ENCODE measurements at places on chromosomes 6 and 20.

GRCh38 chr6:34132486-34133185 lies 13.3 kb downstream of the GRM4 start:
- no peak for DNase-seq

DNA sequence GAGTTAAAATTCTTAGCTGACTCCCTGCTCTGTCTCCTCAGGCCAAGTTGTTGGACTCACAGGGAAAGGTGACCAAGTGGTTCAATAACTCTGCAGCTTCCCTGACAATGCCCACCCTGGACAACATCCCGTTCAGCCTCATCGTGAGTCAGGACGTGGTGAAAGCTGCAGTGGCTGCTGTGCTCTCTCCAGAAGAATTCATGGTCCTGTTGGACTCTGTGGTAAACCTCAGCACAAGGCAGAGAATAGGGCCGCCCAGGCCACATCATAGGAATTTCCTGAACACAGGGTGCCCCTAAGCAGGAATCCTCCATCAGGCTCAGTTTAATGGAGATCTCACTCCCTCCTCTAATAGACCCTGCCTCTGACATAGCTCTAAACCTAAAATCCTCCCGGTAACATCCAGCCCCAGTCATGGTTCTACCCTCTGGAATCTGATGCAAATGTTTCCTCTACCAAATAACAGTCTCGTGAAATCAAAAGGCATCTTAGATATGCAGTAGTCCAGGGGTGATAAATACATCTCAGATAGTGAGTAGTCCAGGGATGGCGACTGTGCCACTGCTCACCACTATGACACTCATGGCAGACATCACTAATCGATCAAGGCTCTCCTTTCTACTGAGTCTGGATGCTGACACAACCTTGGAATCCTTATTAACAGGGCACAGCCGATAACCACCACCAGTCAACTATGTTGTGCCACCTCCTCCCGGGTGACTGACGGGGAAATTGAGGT lies 18.3 kb downstream of the BPIFB1 start:
- DNase-seq, result no peak

DNA sequence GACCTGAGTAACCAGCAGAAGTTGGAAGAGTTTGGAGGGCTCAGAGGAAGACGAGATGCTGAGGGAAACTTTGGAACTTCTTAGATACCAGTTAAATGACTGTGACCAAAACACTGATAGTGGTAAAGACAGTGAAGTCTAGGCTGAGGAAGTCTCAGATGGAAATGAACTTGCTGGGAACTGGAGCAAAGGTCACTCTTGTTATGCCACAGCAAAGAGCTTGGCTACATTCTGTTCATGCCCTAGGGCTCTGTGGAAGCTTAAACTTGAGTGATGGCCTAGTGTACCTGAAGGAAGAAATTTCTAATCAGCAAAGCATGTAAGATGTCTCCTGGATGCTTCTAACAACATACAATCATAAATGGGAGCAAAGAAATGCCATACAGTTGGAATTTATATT lies 24.7 kb downstream of the WDR27 start:
- DNase-seq, result no peak

GRCh38 chr20:22974354-22974753 lies 60.8 kb upstream of the SSTR4 start:
- no peak for DNase-seq

DNA sequence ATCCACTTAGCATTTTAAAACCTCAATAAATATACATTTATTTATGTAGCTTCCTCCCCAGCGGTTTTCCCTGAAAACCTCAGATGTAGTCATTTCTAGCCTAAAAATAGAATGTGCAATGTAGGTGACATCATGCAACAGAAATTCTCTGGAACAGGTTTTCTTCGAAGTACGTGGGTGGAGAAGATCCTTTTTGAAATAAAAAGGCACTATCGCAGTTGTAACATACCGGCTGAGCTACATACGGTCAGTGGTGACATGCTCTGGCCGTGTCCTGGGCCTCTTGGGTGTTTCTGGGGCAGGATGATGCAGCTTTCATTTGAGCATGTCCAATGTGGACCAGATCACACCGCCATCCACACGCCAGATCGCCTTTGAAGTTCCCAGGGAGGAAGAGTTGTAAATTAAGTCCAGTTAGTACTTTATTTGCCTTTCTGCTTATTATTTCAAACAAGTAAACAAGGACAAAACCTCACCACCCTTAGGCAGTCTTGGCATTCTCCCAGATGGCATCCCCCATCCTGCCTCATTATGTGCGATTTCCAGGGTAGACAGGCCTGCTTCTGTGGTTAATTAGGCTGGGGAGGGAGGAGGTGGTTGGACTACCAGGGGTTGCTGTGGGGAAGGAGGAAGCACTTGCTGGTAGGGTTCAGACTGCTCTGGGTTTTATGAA lies 109.5 kb upstream of the CLDN20 start:
- DNase-seq, result no peak

- no peak for DNase-seq
These were observed 52.7 kb downstream of the CDH22 start for GRCh38 chr20:46255440-46256104.

GRCh38 chr6:121436274-121436857 lies 920 bp downstream of the GJA1 start:
- DNase-seq, result no peak

- no peak for DNase-seq
These were observed 70.4 kb upstream of the CDYL start for GRCh38 chr6:4705809-4706208.

DNA sequence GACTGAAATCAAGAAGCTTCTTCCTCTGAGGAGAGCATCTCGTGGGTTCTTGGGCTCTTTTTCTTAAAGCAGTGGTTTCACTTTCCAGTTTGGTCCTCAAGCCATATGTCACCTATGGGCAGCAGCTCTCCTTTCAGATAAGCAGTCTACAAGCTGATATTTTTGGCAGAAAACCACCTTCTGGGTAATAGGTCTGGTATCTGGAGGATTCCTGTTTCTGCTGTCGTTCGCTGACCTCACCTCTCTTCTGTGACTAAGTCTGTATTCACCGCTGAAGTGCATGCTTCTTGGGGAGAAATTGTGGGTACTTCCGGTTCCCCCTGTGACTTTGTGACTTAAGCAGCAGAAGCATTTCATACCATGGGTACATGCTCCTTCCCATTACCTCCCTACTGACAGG lies 193.6 kb downstream of the EDN1 start:
- no peak for DNase-seq

GRCh38 chr20:61645732-61646131 lies 393.7 kb downstream of the CDH4 start:
- no peak for DNase-seq

- no peak for DNase-seq
These were observed 1.4 kb upstream of the EPM2A start for GRCh38 chr6:145736661-145737144.

DNA sequence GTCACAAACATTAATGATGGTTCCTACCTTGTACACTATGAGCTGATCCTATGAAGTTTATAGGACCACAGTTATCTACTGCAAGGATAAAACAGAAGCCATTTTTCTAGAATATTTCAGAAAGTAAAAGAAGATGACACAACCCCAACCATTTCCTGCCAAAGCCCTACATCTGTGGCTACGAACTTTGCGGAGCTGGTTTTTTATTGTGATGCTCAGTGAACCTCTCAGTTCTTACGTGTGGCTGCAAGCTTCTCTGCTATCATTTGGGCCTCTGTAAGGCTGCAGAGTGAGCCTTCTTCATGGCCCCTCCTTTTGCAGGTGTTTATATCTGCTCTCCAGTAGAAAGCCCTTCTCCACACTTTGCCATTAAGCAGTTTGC lies 17.8 kb upstream of the TAGAP start:
- no peak for DNase-seq

DNA sequence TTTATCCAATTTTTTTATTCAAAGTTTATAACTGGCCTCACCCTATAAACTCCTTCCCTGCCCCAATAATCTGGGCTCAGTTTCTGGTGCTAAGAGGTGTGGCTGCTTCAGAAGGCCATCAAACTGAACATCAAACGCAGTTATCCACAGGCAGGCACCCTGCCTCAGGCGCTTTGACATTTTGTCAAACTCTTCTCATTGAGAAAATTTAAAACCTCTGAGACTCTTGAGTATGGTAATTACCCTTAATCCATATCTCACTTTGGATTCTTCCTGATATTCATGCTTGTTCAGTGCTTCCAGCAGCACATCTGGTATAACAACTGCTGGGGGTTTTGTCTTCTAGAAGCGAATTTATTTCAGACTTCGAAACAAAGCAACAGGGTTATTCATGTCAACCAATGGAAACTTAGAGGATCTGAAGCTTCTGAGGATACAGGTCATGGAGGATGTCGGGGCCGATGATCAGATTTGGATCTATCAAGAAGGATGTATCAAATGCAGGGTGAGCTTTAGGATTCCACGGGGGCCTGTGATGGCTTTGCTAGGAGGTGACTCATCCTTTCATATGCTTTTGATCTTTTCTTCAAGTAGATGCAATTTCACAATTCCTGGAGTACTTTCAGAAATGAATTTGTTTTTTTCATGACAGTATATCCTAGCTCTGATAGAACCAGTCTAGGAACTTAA lies 68.2 kb downstream of the RTN4IP1 start:
- DNase-seq, result no peak

DNA sequence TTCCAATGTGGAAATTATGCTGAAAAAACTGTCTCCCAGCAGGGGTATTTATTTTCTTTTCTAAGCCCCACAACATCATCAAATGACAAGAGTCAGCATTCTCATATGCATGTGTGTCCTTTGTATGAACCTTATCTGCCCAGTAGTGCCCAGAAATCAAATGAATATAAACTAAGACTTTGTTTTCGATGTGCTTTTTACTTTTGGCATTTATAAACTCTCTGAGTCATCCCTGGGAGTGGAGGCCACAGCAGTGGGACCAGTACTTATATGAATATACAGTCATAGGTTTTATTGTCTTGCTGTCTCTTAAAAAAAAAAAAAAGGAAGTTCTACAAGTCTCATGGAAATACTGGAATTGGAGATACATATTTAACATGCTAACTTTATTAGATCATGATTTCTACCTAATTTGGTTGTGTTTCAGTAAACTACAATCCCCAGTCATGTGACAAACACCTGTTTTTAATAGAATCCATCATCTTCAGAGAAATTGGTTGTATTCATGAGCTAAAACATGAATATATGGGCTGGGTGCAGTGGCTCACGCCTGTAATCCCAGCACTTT lies 99.2 kb upstream of the TMEM181 start:
- DNase-seq, result no peak

GRCh38 chr6:72321788-72322187 lies 300.1 kb upstream of the KCNQ5 start:
- no peak for DNase-seq

DNA sequence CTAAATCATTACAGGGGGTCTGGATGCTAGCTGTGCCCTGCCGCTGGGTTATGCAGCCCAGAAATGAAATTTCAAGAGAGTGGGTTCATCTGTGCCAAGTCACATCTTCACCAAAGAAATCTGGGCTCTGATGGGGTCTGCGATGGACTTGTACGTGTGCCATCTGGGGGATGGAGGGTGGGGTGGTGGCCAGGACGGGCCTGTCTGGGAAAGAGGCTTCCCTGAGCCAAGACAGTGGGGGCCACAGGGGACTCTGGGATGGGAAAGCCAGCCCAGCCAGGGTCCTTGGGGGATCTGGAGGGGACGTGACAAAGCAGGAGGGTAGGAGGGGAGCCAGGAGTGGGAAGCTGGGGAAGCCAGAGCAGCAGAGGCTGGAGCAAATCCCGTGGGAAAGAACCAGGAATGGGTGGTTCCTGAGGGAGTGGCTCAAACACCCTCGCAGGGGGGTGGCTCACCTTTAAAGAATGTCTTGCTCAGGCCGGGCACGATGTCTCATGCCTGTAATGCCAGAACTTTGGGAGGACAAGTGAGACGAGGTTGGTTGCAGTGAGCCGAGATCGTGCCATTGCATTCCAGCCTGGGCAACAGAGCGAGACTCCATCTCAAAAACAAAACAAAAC lies 36.3 kb upstream of the SULF2 start:
- DNase-seq, result no peak

GRCh38 chr6:17949168-17949567 lies 38.3 kb downstream of the KIF13A start:
- no peak for DNase-seq

GRCh38 chr20:50845566-50846215 lies 50.8 kb downstream of the BCAS4 start:
- no peak for DNase-seq

GRCh38 chr20:58378704-58379103 lies 10.3 kb upstream of the VAPB start:
- DNase-seq, result no peak

DNA sequence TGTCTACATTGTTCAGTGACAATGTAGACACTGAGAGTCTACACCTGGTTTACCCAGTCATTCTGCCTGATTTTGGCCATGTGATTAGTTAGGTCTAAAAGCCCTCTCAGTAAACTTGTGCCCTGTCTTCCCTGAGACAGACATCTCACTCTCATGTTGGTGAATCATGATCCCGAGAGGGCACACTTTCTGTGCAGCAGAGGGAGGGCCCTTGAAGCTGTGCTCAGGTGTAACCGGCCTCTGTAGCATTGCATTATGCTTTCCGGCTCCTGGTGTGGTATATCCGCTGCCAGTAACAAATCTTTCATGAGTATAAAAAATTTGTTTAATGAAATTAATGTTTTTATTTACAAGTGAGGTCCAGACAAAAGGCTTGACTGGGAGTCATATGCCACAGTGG lies 85.0 kb downstream of the RALGAPA2 start:
- DNase-seq, result no peak

GRCh38 chr6:5463690-5464089 lies 202.4 kb downstream of the FARS2 start:
- DNase-seq, result no peak

DNA sequence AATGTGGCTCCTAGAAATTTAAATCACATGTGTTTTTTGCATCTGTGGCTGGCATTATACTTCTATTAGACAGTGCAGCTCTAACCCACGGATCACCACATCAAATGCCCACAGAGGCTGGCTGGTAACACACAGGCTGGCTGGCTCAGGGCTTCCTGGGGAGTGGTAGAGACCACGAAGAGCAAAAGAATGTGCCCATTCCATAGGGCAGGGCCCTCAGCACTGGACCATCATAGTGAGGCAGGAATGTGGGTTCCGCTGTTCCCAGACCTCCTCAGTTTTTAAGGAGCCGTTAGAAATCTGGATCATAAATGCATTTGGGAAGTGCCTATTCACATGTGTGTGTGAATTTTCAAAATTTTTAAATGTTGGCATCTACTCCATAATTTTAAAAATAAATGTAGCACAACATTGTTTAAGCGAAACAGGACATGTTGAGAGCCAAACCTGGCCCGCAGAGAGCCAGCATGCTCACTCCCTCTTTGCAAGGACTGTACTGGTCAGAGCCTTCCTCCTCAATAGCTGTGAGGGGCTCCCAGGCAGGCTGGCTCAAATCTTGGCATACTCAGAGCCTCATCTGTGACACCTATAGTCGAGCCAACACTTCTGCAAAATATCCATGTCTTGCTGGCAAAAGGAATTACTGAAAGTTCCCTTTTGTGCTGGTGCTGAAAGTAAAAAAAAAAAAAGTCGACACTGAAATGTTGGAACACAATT lies 190.5 kb downstream of the FNDC1 start:
- no peak for DNase-seq

Data from stimulated activated CD8-positive, alpha-beta memory T cell treated with anti-CD3 and anti-CD28 coated beads, Interleukin-7, amount 100 ng/mL, for 1 hour (primary cell).